ENCODE measurements at places on chromosomes 3 and 15.

GRCh38 chr15:97528238-97528637 is 432.3 kb upstream of the ARRDC4 start:
- no peak for DNase-seq

DNA sequence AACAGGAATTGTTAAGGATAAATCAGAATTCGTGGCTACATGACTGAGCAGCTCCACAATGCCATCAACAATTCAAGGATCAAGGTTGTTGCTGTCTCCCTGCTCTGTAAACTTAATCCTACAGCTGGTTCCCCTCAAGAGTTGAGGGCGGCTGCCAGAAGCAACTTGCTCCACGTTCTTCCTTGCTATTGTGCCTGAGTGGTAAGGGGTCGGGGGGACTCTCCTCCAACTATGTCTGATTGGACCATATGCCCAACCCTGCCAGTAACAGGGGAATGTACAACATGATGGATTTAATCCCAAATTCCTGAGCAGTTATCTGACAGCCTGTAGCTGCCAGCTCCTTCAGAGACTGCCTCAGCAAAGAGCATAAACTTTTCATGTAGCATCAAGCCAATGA is 37.9 kb upstream of the MECOM start:
- no peak for DNase-seq

GRCh38 chr3:14246414-14246813 is 67.8 kb downstream of the LSM3 start:
- DNase-seq, result no peak

- DNase-seq, result peak; percentile 44
Measured at GRCh38 chr3:112531358-112531781, 30.4 kb downstream of the ATG3 start.

GRCh38 chr15:36252146-36252711 is 327.2 kb upstream of the CDIN1 start:
- DNase-seq, result no peak

DNA sequence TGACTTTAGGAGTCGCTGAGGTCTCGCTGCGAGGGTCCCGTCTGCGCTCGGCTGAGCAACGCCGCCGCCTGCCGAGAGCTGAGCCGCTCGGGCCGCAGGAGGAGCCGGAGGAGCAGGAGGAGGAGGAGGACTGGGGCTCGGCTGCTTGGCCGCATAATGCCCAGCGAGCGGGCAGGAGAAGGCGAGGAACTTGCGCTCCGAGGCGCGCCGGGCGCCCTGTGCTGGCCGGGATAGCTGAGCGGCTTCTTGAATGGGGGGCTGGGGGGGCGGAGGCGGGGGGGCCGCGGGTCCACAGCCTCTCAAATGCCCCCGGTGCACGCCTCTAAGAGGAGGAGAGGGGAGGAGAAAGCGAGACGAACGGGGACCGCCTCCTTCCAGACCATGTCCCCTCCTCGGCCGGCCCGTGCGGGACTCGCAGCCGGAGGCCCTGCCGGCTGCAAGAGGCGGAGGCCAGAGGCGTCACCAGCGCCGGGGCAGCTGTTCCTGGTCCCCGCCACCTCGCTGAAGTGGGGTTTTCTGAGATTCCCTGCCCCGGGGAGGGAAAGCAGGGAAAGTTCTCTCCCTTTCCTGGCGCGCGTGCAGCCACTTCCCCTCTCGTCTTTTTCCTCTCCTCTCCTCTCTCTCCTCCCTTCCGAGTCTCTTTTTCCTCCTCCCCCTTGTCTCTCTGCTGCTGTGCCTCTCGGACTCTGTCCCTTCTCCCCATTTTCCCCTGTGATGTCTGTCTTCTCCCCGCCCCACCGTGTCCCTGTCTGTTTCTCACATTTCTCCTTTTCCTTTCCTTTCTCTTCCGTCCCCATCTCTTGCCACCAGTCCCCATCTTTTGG is at the start of gene ADAMTS9:
ADAMTS9 (minus strand) TSS at position 220 of the 824 bp plus-strand sequence. CDS start 343 bp downstream, outside the sequence.
- peak; percentile 98 for DNase-seq

- no peak for DNase-seq
Measured at GRCh38 chr15:60889006-60889405, 340.1 kb downstream of the RORA start.

- peak; percentile 47 for DNase-seq
Measured at GRCh38 chr15:39230205-39230907, 350.5 kb upstream of the THBS1 start.

GRCh38 chr3:21704796-21705195 is 46.2 kb downstream of the ZNF385D start:
- peak; percentile 19 for DNase-seq

GRCh38 chr15:74928771-74929198 is 9.1 kb downstream of the COX5A start:
- DNase-seq, result no peak

GRCh38 chr3:45123030-45123429 is 23.1 kb downstream of the CDCP1 start:
- DNase-seq, result no peak

- no peak for DNase-seq
Measured at GRCh38 chr3:160162440-160162839, 62.8 kb upstream of the C3orf80 start.

DNA sequence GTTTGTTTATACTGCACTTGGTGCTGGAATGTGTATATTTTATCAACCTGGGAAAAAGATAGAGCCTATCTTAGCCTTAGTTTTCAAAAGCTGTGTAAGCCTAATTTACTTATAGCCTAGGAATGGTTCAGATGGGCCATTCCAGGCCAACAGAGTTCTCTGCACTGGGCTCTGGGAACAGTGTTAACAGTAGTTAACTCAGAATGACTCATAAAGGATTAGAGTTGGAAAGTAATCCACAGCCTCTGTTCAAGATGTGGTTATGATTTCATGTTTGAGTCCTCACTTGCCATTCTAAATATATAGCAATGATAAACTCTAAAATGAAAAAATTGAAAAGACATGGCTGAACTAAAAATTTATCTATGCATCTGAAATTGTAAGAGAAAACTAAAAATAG is 22.6 kb upstream of the PEX5L start:
- DNase-seq, result no peak

GRCh38 chr3:111051354-111051753 is 20.3 kb upstream of the NECTIN3 start:
- DNase-seq, result no peak

DNA sequence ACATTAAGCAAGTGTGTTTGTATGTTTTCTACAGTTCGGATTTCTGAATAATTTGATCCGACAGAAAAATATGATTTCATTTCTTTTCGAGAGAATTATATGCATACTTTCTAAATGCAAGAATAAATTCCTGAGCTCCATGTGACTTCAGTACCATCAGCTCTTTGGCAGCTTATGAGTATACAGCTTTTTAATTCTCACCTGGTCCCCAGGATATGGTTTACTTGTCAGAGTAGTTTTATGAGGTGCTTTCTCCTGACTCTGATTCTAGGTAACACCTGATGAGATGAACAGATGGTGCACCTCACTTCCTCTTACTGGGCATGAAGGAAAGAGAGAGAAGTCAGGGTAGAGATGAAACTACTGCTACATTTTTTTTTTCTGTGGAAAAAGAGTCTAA is 3.1 kb downstream of the HGD start:
- DNase-seq, result no peak

DNA sequence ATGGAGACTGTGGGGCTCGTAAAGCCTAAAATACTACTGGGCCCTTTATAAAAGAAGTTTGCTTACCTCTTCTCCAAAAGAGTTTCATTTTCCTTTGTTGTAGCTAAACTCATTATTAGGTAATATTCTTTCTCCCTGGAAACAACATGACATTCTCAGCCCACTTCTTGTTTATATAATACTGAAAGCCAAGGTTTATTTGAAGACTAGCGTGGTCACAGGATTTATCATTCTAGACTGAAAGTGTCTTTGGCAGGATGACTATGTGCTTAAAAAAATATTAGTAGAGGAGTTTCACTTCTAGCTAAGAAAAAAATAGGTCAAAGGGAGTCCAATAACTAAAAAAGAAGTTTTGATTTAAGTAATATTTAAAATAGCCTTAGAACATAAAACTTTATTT is 1085.2 kb upstream of the CADM2 start:
- peak; percentile 32 for DNase-seq

- no peak for DNase-seq
Measured at GRCh38 chr3:85182975-85183752, 224.4 kb downstream of the CADM2 start.

Data from muscle of leg (tissue), 16 donors.